ENCODE measurements at places on chromosomes 4 and X.

GRCh38 chr4:26930964-26931363 is 70.3 kb downstream of the STIM2 start:
- DNase-seq, result no peak

DNA sequence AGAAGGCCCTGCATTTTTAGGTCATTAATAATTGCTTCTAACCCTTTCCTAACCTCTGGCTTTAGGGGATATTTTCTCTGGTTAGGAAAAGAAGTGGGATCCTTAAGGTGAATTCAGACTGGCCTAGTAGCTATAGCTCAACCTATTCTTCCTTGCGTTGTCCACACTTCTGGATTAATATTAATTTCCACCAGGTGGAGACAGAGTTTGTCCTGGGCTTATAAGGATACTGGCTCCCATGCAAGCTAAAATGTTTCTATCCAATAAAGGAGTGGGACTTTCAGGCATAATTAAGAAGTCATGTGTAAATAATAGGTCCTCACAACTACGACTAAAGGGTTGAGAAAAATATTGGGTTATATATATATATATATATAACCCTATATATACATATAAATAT is 860.0 kb upstream of the POU3F4 start:
- no peak for DNase-seq

DNA sequence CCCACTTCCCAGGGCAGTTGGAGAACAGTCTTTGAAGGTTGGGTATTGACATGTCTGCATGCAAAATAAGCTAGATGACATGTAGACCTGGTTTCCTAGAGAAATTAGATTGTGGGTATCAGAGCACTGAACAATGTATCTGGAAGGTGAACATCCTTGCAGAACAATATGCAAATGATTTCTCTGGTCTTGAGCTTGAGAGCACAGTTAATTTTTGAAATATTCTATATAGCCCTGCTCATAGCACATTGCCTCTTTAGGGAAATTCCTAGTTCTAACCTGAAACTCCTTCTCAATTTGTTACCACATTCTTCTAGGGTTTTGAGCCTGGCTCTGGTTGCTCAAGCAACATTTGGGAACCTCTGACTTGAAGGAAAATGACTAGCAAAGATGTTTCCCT is 41.6 kb upstream of the LAS1L start:
- DNase-seq, result no peak

GRCh38 chr4:11487868-11488544 is 59.3 kb upstream of the HS3ST1 start:
- no peak for DNase-seq

GRCh38 chr4:81030981-81031791 is 678 bp downstream of the BMP3 start:
- DNase-seq, result no peak

DNA sequence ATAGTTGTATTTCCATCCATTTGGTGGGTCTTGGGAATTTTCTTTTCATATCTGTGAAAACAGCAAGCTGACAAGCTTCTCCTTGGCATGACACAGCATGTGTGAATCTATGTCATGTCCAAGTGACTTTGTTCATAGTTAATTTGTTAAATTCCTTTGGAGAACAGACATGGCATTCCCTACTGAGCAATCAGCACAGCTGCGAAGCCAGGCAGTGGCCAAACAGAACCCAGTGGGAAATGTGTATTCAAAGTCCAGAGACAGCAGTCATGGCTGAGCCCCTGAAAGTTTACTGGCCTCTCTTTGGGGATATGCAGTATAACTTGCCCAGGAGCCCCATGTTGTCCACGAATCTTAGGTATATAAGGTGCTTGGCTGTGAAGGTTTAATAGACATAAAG is 474.7 kb downstream of the NKX6-1 start:
- DNase-seq, result no peak

DNA sequence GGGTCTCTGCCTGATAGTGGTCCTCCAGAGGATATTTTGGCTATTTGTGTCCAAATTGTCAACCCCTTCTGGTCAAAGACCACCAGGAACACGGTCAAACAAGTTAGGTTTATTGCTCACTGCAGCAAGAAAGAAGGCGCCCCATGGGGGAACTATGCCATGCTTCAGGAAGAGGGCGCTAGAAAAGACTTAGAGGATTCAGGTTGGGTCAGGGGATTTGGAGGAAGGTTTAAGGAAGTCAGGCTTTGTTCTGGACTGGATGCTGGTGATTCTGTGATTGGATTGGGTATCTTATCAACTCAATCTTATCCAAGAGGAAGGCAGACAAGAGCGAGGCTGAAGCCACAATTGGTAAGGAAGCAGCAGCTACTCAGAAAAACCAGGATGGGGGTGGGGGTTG is 14.3 kb upstream of the ELF4 start:
- DNase-seq, result no peak

- no peak for DNase-seq
Measured at GRCh38 chrX:11151799-11152559, 40.8 kb downstream of the HCCS start.

GRCh38 chr4:166896254-166896653 is 338.0 kb downstream of the SPOCK3 start:
- DNase-seq, result no peak

Measured in pons (tissue), 1 donor.